ENCODE measurements at places on chromosomes 4 and X.

- no peak for DNase-seq
These were observed 648 bp upstream of the SCD5 start for GRCh38 chr4:82799006-82799881.

- no peak for DNase-seq
These were observed 168.5 kb upstream of the DMD start for GRCh38 chrX:33379839-33380238.

DNA sequence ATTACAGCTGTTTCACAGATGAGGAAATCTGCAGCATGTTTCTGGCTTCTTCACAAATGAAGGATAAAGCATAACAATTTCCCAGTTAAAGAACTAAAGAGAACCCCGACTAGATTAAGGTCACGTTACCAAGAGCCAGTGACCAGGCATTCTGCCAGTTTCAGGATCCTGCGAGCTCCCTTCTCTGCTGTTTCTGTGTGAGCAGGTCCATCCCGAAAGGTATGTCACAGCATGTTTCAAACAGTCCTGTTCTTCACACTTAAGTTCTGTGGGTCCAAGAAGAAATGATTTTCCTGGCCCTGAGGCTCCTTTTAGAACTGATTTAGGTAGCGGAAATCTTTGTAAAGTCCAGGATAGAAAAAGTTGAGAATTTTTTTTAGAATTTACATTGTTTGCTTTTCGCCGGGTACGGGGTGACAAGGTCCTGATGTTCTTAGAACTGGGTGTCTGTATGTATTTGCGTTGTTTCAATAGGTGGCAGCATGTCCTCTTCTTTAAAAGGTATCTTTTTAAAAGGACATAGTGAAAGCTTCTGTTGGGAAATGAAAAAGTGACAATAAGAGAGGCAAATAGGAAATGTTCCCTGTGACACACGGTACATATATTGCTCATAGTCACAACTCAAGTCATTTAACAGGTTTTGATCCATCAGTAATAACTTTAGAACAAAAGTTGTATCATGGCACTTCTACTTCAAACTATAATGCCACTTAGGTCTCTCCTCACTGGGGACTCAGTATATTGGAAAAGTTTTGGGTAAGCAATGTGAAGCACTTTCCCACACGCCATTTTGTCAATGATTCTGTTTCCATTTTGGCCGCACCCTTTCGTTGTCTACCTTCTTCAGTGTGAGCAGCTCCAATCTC, 18.4 kb downstream of the IL21 start:
- DNase-seq = no peak

GRCh38 chr4:125951261-125951887, 636.6 kb downstream of the FAT4 start:
- DNase-seq = no peak
